ENCODE measurements at places on chromosomes 6 and 20.

DNA sequence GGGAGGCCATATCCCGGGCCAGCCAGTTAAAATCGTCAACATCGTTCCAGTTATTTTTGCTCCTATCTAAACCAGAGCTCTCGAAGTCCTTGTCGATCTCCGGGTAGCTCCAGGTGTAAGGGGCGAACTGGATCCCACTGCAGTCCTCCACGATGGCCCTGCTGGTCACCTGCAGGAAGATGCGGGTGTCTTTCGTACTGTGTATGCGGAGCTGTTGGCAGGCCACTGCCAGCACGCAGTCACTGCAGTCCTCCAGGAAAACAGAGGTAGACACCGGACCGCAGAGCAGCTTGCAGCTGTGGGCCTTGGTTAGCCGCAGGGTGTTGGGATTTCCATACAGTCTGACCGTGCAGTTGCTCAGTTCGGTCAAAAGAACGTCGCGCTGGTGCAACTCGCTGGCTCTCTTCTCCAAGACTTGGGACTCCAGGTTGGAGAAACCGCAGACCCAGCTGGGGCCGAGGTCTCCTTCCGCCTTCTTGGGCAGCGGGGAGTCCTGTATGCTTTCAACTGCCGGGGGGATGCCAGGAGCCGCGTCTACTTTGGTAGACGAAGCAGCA is 742 bp downstream of the TBCC start:
- no peak for DNase-seq

DNA sequence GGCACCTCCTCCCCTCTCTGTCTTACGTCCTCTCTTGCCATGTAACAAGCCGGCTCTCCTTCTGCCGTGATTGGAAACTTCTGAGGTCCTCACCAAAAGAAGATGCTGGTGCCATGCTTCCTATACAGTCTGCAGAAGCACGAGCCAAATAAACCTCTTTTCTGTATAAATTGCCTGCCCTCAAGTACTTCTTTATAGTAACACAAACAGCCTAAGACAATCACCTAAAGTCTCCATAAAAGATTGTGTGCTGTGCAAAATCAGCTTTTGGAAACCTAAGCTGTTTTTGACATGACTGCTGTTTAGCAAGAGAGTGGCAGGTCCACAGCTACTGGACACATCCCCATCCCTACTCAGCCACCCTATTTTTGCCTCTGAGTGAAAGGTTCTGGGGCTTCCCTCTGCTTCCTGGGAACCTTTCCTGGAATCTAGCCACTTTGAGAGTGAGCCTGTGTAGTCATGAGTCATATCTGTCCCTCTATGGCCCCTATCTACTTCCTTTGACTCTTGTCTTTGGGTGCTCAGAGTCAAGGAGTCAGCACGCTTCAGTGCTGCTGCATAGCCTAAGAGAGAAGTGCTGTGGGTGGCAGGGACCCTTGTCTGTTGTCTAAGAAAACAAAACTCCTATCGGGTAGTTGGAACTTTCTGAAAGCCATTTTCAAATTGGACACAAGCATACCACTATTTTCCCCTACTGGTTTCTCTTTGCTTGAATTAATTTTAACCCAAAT is 110.0 kb downstream of the PPP1R14C start:
- no peak for DNase-seq

DNA sequence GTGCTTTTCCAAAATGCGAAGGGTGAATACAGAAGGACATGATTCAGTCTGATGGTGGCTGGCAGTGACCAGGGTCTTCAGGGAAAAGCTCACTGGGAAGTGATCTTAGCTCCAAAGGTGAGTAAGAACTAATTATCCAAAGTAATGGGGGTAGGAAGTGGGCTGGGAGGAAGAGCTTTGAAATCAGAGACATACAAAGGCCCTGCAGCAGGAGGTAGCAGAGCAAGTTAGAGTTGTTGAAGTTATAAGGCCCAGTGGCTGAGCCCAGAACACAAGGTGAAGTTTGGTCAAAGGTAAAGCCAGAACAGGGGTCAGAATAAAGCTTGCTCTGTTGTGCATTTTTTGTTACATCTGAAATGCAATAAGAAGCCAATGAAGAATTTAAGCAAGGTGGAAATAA is 81.2 kb downstream of the PLCB1 start:
- no peak for DNase-seq

DNA sequence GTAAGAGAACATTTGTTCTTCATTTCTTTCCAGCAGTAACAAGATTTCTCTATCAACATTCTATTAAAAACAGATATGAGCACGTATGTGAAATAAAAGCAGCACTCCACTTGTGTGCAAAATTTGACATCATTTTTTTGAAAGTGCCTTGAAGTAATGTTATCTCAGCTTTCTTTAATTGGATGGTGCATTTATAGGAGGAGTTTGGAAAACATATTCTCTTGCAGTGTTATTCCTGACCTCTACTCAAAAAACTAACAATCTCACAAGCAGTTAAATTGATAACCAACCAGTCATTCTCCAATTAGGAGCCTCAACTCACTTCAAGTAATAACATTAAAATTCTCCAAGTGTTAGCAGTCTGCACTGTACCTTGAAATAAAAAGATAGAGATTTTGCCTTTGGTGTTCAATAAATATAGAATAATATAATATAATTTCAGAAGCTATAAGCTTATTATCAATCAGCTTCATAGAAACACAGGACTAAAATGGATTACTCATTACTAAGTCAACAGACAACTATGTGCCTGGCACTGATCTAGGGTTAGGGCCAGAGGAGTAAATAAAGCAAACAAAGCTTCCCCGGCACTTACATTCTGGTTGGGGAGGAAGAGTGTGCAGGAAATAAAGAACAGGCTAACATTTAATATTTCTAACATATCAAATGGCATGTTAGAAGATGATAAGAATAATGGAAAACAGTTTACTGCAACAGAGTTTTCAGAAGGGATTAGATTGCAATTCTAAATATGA is 149.0 kb upstream of the SGK1 start:
- DNase-seq: no peak

- DNase-seq: no peak
Measured at GRCh38 chr20:16846006-16846405, 97.8 kb downstream of the OTOR start.

GRCh38 chr6:142341855-142342330 is 40.1 kb downstream of the ADGRG6 start:
- no peak for DNase-seq

DNA sequence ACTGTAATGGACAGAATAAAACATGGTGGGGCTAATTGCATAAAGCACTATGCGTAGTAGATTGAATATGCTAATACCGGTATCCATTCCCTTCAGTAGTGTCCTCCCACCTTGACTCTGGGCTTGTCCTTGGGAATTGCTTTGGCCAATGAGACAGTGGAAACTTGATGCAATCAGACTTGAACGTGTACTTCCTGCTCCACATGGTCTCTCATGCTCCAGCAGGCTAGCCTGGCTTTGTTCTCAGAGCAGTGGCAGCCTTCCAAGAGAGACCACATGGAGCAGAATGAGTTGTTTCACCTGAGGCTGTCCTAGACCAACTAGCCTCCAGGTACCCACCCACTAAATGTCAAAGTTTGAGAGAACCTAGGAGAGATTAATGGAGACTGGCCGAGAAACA is 37.0 kb upstream of the BTBD3 start:
- DNase-seq: no peak

DNA sequence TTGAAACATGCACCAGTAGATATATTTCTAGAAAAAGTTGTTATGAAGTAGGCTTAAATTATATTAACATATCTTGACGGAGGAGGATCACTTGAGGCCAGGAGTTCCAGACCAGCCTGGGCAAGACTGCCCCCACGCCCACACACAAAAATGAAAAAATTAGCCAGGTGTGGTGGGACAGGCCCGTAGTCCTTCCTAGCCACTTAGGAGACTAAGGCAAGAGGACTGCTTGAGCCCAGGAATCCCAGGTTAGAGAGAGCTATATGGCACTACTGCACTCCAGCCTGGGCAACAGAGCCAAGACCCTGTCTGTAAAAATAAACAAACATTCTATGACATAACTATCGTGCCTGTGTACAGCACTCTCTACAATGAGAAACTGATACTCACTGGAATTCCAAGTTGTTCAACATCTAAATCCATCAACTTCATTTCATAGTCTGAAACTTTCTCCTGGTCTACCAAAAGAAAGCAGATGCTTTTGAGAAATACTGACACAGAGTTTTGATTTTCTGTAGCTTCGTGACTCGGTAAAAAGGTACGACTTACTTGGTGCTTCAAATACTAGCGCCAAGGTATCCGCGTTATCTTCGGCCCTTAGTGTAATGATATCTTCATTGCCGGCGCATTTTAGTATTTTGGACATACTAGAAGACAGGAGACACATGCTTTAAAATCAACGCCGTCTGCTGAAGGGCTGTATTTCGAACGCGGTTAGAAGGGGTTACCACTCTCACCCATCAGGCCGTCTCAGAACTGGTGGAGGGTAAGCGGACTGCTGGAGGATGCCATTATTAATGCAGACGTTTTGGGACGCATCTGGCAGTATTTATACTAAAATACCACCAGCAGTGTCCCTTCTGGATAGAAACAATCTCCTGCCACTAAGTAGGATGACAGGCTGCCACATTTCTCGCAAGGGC is 1.3 kb downstream of the PCNA start:
- no peak for DNase-seq

- DNase-seq: no peak
Measured at GRCh38 chr20:44702776-44703175, 12.4 kb upstream of the CCN5 start.

Measured in activated CD8-positive, alpha-beta memory T cell treated with anti-CD3 and anti-CD28 coated beads for 4 hours (primary cell).